CD8-positive, alpha-beta memory T cell (primary cell): ENCODE measurements at places on chromosomes 1 and 21.

GRCh38 chr21:45209046-45209445, 78.6 kb downstream of the POFUT2 start:
- no peak for DNase-seq

- no peak for DNase-seq
These were observed 57.8 kb downstream of the RUNX3 start for GRCh38 chr1:24872061-24872850.

DNA sequence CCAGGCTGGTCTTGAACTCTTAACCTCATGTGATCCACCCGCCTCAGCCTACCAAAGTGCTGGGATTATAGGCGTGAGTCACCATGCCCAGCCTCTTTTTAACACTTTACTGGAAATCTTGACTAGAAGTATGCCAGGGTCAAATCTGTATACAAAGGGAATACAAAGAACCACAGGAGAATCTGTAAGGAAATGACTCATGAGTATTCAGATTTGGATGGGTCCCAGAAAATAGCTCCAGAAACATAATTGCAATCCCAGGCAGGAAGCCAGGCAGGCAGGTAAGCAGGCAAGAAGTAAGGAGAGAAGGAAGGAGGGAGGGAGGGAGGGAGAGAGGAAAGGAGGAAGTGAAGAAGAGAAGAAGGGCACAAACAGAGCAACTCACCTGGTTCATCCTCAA, 22.8 kb upstream of the TIAM1 start:
- no peak for DNase-seq

DNA sequence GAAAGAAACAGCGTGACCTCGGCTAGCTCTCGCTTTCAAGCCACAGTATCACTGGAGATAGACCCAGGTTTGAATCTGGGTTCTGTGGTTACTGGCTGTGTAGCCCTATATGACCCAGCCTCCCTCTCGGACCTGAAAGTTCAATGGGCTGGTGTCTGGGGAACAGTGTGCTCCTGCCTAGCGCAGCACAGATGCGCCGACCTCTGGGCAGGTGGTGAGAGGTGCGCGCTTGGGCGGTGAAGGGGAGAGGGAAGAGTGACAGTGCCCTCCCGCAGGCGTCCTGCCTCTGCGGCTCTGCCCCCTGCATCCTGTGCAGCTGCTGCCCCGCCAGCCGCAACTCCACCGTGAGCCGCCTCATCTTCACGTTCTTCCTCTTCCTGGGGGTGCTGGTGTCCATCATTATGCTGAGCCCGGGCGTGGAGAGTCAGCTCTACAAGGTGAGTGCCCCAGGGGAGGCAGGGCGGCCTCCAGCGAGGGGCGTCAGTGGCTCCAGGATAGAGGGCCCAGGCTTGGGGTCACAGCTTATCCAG, 10.5 kb downstream of the SERINC2 start:
- no peak for DNase-seq
